ENCODE measurements at places on chromosomes 11 and 22.

DNA sequence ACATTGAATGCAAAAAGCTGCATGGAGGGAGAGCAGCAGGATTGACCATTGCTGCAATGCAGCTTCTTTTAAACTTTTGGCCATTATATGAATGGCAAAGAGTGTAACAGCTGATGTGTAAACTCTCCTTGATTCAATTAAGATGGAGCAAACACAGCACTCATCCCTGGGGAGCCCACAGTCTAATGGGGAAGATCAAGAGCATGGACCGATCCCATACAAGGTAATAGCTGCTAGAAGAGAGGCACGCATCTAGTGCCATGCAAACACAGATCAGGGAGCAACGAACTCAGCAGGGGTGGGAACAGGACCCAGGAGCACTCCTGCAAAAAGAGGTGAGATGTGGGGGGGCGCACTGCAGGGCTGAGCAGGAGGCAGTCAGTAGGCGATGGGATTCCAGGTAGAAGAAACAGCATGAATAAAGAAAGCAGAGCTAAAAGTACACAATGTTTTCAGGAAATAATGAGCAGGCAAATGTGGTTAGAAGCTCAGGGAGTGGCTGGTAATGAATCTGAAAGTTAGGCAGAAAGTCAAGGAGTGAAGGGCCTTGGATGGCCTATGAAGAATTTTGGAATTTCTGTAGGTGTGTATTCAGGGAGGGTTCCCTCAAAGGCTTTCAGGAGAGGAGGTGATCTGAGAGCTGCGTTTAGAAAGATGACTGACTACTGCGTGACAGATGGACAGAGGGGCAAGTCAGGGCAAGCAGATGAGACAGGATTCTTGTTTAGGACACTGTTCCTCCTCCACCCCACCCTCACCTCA lies 17.2 kb upstream of the BMAL1 start:
- DNase-seq: no peak

GRCh38 chr11:92867913-92868619 lies 101.4 kb upstream of the MTNR1B start:
- DNase-seq: no peak

DNA sequence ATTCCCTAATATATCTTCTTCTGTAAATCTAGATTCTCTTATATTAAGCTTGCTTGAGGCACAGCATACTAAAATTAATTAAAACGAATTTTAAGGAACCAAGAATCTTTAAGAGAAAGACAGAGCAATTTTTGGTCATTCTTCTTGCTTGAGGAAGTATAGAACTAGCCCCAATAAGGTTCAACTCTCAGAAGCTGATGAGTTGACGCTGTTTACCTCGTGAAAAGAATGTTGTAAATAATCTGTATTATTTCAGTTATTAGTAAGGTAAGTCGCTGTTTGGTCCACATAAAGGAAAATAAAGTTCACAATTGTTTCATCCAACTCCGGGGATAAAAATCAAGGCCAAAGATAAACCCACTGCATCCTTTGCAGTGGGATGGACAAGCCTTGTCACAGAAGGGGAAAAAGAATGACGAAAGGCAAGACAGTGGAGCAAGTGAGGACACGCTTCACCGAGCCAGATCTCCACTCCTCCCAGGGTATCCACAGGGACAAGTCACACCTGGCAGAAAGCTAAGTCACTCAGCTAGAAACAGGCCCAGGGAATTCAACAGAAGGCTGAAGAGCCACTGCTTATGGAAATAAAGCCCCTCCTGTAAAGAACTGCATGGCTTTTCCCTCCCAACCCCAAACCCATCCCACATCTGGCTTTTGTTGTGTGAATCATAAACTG lies 752 bp downstream of the POU2AF1 start:
- DNase-seq: no peak

DNA sequence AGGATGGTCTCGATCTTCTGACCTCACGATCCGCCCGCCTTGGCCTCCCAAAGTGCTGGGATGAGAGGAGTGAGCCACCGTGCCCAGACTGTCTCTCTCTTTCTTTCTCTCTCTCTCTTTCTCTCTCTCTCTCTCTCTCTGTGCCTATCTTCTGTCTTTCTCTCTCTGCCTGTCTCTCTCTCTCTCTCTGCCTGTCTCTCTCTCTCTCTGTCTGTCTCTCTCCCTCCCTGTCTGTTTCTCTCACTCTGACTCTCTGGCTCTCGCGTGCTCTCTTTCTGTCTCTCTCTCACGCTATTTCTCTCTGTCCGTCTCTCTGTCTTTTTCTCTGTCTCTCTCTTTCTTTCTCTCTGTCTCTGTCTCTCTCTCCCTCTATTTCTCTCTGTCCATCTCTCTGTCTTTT lies 3911.2 kb upstream of the OR11H1 start:
- DNase-seq: no peak

GRCh38 chr11:85114786-85115185 lies 512.4 kb downstream of the DLG2 start:
- DNase-seq: no peak

DNA sequence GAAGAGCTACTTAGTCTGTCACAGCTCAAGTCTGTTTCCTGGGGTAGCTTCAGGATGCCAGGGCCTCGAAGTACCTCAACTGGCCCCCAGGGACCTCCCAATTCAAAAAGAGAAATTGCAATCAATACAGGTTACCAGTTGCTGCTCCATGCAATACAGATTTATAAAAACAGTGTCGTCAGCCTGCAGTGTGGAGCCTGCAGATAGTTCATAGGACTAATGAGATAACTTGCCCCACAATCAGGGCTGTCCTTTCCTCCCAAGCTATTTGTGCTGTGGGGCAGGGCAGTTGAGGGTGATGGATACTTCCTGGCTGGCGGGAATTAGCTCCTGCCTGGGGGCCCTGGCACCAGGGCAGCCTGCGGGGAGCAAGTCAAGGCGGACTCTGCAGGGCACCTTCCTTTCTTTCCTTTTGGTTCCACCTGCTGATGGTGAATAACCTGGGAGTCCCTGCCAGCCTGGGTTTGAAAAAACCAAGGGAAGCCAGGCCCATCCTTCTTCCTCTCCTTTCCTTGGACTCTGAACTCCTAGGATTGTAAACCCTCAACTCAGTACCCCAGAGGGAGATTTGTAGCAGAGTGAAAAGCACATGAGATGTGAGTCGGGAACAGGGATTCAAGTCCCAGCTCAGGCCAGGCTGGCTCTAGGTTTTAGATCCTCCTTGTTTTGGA lies 216.6 kb downstream of the CEP164 start:
- no peak for DNase-seq

DNA sequence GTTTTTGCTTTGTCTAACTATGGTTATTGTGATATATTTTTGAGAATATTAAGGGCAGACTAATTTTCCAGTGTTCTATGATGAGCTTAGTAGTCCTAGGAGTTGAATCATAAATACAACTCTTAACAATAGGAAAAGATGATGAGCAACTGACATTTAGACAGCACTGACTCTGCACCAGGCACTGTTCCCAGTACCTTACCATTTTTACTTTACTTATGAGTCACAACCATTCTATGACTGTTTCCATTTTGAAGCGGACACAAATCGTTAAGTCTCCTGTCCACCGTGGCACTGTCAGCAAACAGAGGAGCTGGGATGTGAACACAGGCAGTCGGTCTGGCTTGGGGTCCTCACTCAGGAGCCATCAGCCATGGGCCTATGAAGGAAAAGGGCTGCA lies 3.4 kb upstream of the SCGB2A2 start:
- DNase-seq: no peak

DNA sequence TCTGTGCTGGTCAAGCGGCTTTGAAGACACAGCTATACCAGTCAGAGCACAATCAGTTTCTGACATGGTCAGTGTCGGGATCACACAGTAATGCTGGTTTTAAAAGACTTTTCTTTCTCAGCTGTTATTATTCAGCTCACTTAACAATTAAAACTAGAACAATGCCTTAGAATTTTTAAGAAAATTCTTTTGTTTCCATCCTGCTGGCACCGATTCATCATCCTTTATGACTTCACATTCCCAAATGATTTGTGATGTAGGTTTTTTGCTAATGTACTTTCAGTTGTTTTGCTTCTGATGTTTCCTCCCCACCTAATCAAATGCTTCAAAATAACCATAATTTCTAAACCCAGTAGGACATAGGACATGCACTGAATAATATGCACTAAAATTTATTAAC lies 34.5 kb upstream of the OLFML1 start:
- DNase-seq: no peak

DNA sequence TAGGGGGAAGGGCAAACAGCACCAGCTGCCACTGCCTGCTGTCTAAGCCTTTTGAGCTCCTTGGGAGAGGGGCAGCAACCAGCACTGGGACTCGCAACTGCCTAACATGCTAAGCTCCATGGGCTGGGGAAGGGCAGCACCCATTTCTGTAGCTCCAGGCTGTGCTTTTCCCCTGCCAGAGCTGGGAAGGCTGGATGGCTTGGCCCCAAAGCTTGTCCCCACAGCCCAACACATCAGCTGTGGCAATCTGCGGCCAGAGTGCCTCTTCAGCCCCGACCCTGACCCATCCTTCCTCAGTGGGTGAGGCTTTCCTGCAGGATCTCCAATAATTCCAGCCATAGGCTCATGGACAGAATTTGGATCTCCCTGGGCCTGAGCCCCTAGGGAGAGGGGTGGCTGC lies 551.3 kb downstream of the TMEM135 start:
- DNase-seq: no peak

- DNase-seq: peak; percentile 65
These were observed 892 bp downstream of the GDPD5 start for GRCh38 chr11:75524665-75525432.

GRCh38 chr22:49196046-49196511 lies 631.6 kb downstream of the BRD1 start:
- DNase-seq: no peak

DNA sequence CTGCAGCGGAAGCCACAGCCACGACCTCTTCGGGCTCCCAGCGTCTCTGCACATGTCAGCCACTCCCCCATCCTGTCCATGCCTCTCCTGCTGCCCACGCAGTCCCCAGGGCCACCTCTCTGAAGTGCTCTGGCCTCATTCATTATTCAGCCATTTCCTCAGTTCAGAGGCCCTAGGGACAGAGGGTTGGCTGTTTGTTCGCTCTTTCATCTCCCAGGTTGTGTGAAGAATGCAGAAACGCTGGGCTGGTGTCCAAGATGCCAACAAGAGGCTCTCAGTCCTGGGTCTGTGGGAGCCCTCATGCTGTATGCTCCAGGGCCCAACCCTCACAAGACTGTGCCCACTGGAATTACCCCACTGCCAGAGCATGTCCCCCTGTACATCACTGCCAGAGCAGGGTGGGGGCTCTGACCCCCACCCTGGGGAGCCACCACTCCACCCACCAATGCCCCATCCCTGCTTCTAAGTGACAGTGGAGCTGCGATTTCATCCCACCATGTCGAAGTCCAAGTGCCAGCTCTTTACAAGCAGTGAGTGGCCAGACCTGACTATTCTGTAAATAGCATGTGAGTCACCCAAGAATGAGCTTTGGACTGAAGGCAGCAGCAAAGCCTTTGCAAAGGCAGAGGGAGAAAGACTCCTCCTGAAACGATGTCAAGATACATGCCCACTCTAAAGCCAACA lies 209.6 kb downstream of the BUD13 start:
- DNase-seq: no peak

- DNase-seq: peak; percentile 54
These were observed 2.8 kb downstream of the HMOX1 start for GRCh38 chr22:35383679-35384071.

- DNase-seq: no peak
These were observed 15.6 kb downstream of the TUB start for GRCh38 chr11:8096575-8096974.

GRCh38 chr11:67398661-67399563 lies 2.7 kb downstream of the PPP1CA start:
- DNase-seq: no peak

DNA sequence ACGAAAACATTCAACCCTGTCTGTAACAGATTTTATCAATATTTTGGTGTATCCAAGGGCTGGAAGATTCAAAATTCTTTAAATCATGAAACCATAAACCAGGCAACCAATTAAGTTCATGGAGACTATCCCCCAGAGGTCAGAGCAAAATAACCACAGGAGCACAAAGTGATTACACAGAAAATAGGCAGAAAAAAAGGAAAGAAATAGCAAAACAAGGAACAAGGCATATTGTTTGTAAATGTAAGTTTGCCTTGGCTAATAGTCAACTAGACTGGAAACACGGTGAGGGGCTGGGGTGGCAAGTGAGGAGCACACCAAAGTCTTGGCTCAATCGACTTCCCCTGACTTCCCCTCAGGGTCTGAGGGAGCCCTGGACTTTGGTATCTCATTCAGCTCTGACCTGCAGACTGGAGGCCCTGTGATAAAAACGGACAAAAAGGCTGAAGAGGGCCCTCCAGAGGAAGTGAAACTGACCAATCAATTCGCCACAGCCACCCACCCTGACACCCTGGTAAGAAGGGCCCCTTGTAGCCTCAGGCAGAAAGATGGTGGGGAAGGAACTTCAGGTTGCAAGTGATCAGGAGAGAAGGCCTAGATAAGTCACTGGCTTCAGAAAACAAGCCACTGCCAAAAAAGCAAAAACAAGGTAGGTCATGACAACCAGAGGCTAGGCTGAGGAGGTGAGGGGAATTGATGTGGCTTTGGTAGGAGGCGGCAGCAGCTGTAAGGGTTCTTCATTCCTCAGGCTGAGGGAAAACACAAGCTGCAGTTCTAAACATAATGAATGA lies 1.8 kb downstream of the SIK3 start:
- DNase-seq: peak; percentile 65

- no peak for DNase-seq
These were observed 777 bp upstream of the MICAL3 start for GRCh38 chr22:18024956-18025720.

DNA sequence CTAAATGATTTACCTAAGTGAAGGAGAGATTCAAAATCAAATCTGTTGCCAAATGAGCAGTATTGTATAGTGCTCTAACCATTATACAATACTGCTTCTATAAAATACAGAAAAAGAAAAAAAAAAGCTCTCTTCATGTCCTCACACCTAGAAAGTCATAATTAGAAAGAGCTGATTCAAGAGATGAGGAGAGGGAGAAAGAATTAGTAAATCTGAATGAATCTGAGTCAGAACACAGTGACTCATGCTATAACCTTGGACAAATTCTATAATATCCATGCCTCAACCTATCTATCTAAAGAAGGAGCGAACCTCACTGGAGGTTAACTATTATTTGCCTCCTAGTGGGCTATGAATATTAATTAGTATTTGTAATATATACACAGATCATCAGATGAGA lies 29.4 kb downstream of the AMBRA1 start:
- peak; percentile 21 for DNase-seq

Data from suppressor macrophage treated with lipopolysaccharide for 1 hour (primary cell).